Stimulated activated CD8-positive, alpha-beta memory T cell treated with anti-CD3 and anti-CD28 coated beads, Interleukin-12 subunit alpha, Interleukin-12 subunit beta, amount 100 ng/mL, for 1 hour (primary cell): ENCODE measurements at places on chromosomes 3 and 15.

- no peak for DNase-seq
Observed at GRCh38 chr3:122619040-122619439, 41.6 kb downstream of the PARP15 start.

DNA sequence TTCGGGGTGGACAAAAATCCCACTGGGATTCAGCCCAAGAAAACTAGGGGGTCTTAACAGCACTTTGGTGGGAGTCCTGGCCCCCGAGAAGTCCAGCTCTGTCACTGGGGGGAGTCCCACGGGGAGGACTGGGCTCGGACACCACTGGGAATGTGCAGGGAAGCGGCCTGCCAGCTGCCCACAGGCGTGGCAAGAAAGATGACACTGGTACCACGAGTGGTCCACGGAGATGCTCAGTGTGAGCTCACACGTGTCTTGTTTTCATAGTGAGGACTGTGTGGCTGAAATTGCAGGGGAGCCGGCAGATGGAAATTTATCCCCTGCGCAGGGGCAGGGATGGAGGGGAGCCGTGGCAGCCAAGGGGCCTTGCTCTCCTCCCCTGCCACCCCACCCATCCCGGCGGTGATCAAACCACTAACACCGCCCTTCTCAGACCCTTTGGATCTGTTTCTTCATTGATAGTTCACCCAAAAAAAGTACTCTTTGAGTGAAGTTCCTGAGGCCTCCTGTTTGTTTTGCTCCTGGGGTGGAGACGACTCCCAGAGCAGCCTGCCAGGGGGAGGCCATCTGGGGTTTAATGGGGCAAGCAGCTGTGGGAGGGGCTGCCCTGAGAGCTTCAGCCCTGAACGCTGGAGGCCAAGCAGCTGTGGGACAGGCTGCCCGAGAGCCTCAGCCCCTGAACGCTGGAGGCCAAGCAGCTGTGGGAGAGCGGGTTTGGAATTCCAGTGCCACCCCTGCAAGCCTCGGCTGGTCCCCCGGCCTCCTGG, 130.9 kb downstream of the LRRK1 start:
- no peak for DNase-seq

GRCh38 chr3:41652506-41652905, 309.4 kb downstream of the ULK4 start:
- no peak for DNase-seq

DNA sequence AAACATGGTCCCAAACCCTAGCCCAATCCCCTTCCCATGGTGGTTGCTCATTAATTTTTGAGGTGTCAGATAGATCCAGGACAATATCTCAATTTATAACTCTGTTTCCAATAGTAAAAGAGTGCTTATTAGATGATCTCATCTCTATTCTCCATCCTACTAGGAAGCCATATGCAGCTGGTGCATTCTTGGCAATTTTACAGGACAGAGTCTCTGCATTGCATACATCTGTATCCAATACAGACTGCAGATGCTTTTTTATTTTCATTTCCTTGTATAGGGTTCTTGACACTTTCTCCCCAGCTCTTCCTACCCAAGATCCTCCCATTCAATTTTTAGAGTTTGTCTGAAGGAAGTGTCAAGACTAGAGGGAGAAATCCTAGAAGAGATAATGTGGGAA, 194.8 kb upstream of the DPH6 start:
- DNase-seq: no peak

- no peak for DNase-seq
Observed at GRCh38 chr15:47292638-47293190, 424.6 kb upstream of the SEMA6D start.

GRCh38 chr15:66737243-66738010, 35.4 kb downstream of the SMAD6 start:
- DNase-seq: no peak

DNA sequence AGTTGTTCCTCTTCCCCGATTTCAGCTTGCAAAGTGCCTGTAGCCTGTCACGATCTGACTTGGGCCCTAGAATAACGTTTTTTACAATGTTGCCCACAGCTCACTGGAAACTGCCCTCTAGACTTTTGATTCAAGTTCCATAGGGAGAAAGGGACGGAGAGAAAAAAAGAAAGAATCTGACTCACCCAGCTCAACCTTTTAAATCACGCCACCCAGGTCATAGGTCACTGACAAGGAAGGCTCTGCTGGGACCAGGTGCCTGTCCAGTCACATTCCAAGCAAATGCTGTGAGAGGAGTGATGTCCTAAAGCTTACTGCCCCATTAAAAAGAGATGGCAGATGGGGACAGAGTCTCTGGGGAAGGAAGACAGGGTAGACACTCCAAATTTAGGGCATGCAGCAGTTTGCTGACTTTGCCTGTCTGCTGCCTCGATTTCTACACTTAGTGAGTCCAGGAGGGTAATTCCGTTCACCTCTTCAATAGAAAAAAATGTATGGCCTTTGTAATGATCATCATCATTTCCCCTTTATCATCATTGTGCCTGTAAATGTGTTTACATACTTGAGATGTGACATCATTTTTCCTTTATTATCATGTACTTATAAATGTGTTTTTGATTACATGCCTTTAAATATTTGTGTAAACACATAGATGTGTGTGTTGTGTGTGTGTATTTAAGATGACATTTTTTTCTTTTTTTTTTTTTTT, 8.4 kb upstream of the MYO1E start:
- no peak for DNase-seq

DNA sequence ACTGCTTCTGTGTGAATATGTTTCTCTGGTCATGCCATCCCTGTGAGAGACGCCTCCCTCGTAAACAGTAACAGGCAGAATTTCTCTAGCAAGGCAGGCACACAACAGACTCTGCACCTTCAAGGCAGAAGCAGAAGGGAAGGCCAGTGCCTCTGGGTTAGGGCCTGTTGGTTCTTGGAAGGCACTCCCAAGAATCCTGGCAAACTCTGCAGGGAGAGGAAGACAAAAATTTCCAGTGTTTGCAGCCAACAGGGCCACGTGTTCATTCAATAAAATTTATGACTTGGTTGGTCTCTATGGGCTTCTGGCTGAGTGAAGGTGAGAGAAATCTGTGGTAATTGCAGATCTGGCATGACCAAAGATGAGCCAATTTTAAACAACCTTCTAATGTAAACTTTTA, 39.3 kb downstream of the NFKBIZ start:
- DNase-seq: no peak

GRCh38 chr3:139286825-139287224, 57.0 kb upstream of the MRPS22 start:
- DNase-seq: no peak

GRCh38 chr3:138441256-138441655, 6.8 kb downstream of the ESYT3 start:
- no peak for DNase-seq

DNA sequence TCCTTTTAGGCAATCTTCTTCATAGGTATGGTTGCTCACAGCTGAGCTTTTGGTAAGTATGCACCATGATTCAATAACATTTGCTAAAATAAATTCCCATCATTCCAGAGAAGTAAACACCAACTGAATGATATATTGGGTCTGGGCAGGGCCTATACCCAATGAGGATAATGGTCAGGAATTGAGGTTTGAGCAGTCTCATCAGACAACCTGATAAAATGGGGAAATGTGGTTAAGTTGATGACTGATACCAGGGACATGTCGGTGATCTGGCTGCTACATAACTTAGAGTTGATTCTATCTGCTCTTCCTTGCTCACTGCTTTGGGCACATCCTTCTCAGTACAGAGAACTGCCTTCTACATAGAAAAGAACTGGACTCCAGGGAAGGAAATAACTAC, 92.9 kb downstream of the GPR156 start:
- DNase-seq: no peak
